SW 1271 (cell line): ENCODE measurements at places on chromosomes 2 and 18.

DNA sequence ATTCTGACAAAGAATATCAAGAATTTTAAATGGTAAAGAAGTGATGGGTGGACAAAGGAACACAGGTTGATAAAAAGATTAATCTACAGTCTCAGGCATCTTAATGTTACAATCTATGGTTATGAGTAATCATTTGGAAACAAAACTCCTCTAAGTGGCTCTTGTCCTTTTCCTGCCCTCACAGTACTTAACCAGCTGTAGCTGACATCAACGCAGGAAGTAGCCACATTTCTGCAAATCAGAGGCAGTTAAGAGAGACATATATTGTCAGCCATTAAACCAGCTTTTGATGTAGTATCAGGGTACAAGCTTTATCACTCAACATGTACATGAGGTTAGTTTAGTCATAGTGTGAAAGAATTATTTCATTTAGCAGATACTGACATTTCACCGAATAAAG is 244.6 kb downstream of the NR4A2 start:
- DNase-seq: peak; percentile 14

DNA sequence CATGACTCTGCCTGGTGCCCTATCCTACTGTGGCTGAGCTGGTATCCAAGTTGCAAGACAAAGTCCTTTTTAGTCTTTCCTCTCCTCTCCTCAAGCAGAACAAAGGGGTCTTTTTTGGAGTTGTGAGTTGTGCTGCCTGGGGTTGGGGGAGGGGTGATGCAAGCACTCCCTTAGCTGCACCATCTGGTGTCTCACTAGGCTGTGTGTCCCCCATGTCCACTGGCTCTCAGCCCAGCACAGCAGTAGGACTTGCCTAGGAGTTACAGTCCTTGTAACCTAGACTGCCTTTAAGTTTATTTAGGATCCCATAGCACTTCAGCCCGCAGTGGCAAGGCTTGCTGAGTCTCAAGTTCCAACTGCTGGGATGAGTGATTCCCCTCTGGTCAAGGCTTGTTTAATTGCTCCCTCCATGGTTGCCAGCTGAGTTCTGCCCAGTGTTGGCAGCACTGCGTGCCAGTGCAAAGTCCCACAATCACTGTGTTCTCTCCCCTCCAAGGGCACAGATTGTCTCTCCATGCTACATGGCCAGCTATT is 13.2 kb upstream of the ILKAP start:
- DNase-seq: no peak

GRCh38 chr2:161095314-161095713 is 64.9 kb upstream of the TANK start:
- no peak for DNase-seq

- DNase-seq: no peak
Observed at GRCh38 chr2:217127744-217128143, 267.9 kb upstream of the TNP1 start.

GRCh38 chr2:128169933-128170709 is 79.1 kb downstream of the UGGT1 start:
- no peak for DNase-seq

GRCh38 chr18:48672671-48673340 is 134.0 kb downstream of the CTIF start:
- DNase-seq: no peak

DNA sequence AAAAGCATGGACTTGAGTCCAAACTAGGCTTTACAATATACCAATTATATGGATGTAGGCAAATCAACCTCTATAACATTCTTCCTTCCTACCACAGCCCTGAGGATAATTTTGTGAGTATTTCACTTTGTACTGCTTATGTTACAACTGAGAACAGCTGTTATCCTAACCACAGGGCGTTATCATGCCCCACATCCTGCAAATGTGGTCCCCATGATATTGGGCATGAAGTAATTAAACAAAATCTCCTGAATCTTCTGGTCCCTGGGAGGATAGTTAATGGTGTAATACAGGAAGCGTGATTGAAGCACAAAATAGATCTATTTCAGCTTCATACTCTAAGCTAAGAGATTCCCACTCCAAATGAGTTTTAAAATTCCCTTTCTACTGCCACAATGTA is 223.6 kb downstream of the CDH20 start:
- DNase-seq: no peak
